Activated T-cell treated with anti-CD3 and anti-CD28 coated beads, Interleukin-2, amount 50 U/mL, for 72 hours (primary cell): ENCODE measurements at places on chromosomes 12 and 14. TPM values are rescaled to one million over a fixed set of nuclear protein-coding genes. Genes with fewer than 3 reads are reported as not detected.

- no peak for DNase-seq
Measured at GRCh38 chr14:21192875-21193535, 37.1 kb upstream of the OR5AU1 start.

LGR5 gene
- total RNA-seq: not detected

GRCh38 chr12:132132609-132133430 lies 11.3 kb downstream of the DDX51 start:
- DNase-seq: no peak

DNA sequence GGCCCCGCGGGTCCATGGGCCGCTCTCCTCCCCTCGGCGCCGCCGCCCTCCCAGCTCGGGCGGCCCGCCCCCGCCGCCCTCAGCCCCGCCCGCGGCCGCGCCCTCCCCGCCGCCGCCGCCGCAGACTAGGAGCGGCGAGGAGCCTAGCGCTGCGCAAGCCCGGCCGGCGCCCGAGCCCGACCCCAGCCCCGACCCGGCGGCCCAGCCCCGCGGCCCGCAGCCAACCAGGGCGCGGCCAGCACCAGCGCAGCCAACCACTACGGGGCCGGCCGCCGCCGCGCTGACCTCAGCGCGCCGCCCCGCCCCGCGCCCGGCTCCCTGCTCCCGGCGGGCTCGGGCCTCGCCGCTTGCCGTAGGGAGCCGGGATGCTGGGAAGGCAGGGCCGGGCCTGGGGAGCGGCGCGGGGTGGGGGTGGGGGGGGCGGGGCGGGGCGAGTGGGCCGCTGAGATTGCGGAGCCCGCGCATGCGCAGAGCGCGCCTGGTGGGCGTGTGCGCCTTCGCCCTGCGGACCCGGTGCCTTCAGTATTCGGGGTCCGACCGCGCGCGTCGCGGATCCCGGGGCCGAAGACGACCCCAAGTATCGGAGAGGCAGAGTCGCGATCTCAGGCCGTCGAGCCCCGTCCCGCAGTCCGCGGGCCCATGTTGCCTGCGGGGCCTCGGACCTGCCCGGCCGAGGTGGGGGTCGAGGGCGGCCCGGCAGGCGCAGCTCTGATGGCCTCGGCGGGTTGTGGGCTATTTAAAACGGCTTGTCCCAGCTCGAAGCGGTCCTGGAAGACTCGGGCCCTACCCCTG lies at the start of gene CDC42BPB:
CDC42BPB (minus strand) TSS at position 178 of the 792 bp plus-strand sequence. CDS start 376 bp downstream, outside the sequence.
- DNase-seq: peak; percentile 69

DNA sequence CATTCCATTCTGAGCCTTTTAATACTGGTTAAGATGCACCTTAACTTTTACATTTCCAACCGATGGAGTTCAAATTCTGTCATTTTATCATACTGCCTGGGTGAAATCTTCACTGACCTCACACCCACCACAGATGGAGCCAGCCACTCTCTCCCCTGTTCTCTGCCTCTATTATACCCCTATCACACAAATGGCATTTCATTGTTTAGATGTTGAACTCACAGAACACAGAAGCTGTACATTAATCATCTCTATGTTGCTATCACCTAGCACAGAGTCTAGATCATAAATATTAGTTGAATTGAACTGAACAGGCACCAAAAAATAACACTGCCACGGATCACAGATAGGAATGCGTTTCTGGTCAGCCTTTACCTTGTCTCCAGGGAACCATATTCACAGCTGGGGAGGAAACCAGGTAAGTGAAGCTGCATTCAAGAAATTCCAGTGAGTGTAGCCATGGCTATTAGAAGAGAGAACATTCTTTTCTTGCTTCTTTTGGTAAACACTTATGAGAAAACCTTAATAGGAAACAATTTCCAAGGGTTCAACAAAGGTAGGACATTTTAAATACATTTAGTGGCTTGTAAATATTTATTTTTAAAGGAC lies 194.9 kb upstream of the RMST start:
- no peak for DNase-seq

DNA sequence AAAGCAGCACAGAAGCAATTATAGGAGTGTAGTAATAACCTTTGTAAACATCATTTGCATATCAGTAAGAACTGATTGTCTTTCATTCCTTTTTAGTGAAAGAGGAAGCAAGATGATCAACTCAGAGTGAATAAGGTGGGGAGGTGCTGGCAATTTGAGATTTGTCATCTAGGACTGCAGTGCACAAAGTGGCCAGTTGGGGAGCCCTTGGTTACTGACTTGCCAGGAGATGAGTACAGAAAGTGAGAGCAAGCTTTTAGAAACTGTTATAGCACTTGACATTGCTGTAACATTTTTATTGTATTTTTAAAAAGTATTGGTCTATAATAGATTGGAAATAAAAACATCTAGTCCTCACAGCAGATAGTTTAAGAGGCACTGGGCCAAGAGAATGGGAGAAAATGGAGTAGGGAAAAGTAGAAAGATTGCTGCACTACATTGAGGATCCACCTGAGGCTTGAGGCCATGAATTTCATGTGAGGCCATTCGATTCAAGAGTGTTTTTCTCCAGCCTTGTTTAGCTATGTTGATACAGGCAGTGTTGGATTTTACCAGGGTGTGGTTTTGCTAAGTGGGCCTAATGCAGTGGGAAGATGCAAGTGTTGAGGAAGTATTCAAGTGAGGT lies 98.2 kb downstream of the SNAPC1 start:
- peak; percentile 66 for DNase-seq

C3AR1 gene
- 0.19 TPM for total RNA-seq

DNA sequence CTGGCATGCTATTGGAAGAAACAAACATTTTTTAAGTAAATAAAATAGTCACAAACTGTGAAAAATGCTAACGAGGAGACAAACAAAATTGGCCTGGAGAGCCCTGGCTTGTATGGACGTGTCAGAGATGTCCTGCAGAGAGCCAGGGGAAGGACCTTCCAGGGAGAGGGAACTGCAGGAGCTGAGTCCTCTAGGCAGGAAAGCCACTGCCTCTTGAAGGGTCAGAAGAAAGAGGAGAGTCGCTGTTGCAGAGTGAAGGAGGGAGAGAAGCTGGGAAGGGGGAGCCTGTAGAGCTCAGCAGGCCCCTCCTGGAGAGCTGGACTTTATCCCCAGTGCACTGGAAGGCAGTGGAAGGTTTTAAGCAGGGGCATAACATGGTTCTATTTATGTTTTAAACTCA lies 80.3 kb upstream of the PWP1 start:
- DNase-seq: no peak

- DNase-seq: no peak
Measured at GRCh38 chr12:106030210-106031071, 108.3 kb downstream of the NUAK1 start.

CRY1 gene
- total RNA-seq: 24.1 TPM

- no peak for DNase-seq
Measured at GRCh38 chr14:40368314-40368713, 936.1 kb upstream of the FBXO33 start.

DNA sequence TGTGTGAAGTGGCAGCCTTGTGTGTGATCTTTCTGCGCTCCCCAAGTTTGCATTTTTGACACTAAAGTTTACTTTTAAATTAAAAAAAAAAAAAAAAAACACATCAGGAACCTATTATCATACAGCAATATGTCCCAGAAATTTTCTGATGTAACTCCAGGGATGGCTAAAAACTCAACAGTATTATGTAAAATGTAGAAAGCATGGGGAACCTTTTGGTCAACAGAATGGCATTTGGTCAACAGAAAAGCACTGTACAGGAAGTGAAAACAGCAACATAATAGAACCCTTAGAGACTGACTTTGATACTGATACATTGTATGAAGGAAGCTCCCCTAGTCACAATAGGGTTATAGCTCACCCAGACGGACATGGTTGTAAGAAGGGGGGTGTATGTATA lies 224.3 kb downstream of the ITPR2 start:
- no peak for DNase-seq

GRCh38 chr14:31792726-31793125 lies 231.5 kb downstream of the NUBPL start:
- DNase-seq: no peak

DNA sequence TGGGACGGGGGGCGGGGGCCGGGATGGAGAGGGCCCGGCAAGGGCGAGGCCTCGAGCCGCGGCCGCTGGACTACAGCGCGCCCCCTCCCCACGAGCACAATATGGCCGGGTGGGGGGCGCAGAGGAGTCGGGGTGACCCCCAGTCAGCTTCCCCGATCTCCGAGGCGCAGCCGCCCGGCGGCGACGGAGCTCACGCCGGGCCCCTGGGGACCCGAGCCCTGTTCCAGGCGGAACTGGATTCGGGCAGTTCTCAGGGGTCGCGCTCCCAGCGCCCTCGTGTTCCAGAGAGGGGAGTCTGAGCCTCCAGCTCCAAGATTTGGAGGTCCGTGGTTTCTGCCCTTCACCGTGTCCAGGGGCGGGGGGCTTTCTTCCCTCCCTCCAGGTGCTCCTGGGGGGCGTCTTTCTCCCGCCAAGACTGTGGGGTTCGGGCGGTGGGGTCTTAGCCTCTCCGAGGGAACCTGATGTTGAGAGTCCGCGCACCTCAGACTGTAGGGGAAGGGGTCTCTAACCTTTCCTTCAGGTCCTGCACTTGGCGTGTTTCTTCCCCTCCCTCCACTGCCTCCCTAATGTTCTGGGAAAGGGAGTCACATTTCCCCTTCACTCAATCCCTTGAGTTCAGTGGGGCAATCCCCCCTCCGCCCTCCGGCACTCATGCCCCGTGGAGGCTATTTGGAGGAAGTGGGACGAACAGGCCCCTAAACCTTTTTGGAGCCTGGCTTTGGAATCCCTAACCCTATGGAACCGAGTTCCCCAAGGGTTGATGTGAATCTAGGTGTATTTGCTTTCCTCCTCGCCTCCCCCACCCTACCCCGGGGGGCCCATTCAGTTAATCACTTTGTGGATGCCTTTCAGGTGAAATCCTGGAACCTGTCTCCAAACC lies 584 bp downstream of the ACVR1B start:
- peak; percentile 13 for DNase-seq

TMEM119 gene
- total RNA-seq: 0.65 TPM
